ENCODE measurements at places on chromosomes 5 and 9.

- DNase-seq, result no peak
These were observed 25.1 kb downstream of the ACSL6 start for GRCh38 chr5:131986161-131986912.

- DNase-seq, result no peak
These were observed 60.6 kb downstream of the PAM start for GRCh38 chr5:102815540-102816332.

DNA sequence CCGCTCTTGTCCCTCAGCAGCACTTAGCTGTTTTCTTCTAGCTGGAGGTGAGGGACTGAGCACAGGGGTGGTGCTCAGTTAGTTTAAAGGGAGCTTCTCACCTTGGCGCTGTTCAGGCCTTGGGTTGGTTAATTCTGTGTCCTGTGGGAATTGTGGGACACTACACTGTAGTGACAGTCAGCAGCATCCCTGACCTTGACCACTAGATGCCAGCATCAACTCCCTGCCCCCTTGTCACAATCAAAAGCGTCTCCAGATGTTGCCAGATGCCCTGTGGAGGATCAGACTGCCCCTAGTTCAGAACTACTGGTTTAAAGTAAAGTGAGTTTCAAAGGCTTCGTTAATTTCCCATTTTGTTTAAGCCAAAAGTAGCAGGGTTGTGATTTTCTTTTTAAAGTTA lies 65.5 kb upstream of the DMRT3 start:
- no peak for DNase-seq

- DNase-seq, result no peak
These were observed 255.3 kb upstream of the KLF4 start for GRCh38 chr9:107744873-107745272.

- no peak for DNase-seq
These were observed 43.9 kb downstream of the USP20 start for GRCh38 chr9:129879103-129879699.

GRCh38 chr9:31253800-31254762 lies 1130.4 kb upstream of the ACO1 start:
- no peak for DNase-seq

DNA sequence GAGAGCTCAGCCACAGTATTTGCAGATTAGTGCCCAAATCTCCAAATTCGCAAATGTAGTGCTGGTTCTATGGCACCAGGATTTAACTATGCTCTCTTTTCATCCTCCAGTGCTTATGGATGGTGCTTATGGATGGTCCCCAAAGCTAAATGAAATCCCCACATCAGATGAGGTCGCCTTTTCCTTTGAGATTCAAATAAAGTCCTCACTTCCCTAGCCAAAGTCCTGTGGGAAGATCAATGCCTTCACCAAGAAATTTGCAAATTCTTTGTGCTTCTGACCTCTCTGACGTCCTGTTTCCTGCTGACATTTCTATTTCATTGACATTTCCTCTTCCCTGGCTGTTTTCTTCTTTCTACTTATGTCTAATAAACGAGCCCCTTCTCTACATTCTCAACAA lies 1077.0 kb upstream of the C9orf72 start:
- no peak for DNase-seq

GRCh38 chr9:87546704-87547103 lies 49.0 kb downstream of the DAPK1 start:
- DNase-seq, result no peak

DNA sequence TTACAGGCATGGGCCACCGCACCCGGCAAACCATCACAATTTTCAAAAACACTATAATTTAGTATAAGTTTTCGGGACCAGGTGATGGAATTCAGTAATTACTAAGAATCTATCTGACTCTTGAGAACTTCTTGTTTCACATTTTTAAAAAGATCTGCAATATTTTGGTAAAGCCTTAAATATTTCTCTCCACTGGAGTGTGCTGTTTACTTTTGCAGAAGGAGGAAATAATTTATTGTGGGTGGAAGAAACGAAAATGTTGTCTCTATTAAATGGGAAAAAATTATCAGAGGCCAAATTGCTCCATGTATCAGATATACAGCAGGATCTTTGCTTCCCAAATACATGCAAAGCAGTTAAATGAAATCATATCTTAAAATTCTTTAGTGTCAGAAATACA lies 566.8 kb upstream of the CYLC2 start:
- DNase-seq, result no peak

- no peak for DNase-seq
These were observed 17.0 kb downstream of the WNK2 start for GRCh38 chr9:93200989-93201334.

- no peak for DNase-seq
These were observed 373.8 kb upstream of the KLF4 start for GRCh38 chr9:107863396-107863795.

GRCh38 chr5:68504306-68504705 lies 288.8 kb downstream of the PIK3R1 start:
- no peak for DNase-seq

DNA sequence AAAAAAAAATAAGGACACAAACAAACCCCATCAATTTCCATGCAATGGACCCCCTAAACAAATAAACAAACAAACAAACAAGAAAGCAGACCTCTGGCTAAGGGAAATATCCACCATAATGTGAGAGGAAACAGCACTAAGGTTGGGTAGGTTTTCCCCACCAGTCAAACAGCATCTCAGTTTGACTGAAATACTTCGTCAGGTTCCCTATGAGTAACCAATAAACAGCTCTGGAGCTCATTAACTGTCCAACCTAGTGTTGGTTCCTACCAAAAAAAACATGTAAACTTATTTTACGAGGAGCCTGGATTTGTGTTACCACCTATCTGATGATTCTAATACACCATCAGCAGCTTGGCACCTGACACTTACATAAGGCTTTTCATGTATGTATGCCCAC lies 198.5 kb upstream of the TARS1 start:
- no peak for DNase-seq

DNA sequence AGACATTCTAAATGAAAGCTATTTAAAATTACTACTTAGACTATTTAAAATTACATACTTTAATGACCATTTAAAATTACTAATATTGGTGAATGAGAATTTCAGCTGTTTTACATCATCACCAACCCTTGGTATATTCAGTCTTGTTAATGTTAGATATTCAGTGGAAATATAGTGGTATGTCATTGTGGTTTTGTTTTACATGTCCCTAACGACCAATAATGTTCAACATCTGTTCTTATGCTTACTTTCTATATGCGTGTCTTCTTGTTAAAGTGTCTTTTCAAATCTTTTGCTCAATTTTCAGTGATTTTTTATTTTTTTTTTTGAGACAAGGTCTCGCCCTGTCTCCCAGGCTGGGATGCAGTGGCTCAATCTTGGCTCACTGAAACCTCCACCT lies 279.3 kb upstream of the TARS1 start:
- no peak for DNase-seq

DNA sequence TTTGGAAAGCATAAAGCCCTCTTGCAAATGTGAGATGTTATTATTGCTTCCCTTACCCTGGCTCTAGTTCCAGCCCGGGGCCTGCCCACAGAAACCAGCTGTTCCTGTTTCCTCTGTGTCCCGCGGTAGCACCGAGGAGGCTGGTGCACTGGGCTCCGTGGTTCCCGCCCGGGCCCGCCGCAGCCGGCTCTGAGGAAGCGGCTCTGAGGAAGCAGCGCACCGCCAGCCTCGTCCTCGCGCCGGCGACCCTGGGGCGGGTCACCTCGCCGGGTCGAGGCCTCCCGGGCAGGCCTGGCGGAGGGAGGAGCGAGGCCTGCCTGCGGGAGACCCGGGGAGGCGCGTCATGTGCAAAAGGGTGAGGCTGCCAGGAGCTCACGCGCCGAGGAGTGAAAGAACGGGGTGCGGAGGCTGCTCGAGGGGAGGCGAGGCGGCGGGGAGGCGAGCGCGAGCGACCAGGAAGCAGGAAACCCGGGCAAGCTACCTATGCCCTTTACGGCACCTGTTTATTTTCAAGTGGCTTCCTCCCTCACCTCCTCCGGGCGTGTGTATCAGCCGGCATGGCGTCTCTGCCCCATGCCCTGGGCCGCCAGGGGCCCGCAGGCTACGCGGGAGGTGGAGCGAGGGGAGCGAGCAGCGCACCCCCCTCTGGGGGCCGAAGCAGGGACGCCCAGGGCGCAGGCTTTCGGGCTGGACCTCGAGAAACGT lies 61.3 kb upstream of the MEGF10 start:
- DNase-seq, result peak; percentile 23

- no peak for DNase-seq
These were observed 19.6 kb upstream of the ISOC1 start for GRCh38 chr5:129074903-129075302.

DNA sequence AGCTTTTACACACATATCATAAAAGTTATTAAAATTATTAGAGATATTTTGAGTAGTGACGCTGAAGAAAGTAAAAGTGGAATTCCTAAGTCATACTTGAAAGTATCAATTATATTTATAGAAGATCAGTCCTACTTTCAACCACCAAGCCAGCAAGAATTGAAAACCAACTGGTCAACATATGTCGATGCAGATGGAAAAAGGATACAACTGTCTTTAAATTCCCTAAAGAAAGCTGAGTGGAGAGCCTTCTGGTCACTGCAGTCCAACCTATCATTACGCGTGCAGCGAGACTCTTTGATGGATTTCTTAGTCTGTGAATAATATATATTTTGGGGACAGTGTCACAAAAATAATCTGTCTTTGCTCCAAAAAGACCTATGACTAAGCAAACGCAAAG lies 15.3 kb downstream of the MEF2C start:
- DNase-seq, result no peak

GRCh38 chr9:123834889-123835562 lies 94.9 kb downstream of the DENND1A start:
- DNase-seq, result no peak

DNA sequence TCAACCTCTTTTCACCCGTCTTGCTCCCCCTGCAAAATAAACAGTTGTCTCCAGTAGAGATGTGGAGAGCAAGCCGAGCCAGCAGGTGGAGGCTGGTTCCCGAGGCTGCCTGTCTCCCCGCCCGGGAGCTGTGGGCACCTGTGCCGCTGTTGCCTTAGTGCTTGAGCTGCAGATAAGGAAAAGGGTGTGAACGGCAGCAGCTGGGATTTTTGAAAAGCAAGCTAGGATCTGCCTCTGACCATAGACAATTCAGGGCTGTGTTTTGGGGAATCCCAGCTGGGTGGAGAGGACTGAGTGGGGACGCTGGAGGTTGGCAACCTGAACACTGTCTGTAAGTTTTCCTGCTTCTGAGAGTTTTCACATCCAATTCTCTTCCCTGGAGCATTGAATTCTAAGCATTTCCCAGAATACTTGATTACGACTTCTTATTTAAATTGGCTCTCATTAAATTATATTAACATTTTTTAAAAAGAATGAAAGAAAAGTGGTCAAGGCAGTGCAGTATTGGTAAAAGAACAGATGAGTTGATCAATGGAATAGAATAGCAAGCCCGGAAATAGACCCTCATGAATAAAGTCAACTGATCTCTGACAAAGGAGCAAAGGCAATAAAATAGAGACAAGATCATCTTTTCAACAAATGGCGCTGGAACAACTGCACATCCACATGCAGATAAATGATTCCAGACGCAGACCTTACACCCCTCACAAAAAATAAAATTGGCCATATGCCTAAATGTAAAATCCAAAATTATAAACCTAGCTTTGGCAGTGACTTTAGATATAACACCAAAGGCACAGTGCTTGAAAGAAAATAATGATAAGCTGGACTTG lies 9.7 kb downstream of the WNK2 start:
- DNase-seq, result no peak

DNA sequence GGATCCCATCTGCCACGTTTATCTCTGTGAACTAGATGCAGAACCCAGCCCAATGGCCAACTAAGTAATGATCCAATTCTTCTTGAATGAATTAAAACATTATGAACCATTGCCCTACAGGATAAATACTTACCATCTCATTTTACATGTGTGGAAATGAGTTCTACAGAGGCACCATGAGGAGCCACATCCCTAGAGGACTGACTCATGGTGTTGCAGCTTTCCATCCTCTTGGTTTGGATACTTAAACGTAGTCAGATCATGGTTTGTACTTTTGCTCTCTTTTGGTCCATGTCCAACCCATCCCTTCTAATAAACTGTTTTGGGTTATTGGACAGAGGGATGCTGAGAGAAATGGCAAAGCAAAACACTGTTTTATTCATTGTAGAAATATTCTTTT lies 484.8 kb downstream of the EBF1 start:
- DNase-seq, result no peak

- DNase-seq, result no peak
These were observed 969.2 kb downstream of the CDH18 start for GRCh38 chr5:19018822-19019221.

DNA sequence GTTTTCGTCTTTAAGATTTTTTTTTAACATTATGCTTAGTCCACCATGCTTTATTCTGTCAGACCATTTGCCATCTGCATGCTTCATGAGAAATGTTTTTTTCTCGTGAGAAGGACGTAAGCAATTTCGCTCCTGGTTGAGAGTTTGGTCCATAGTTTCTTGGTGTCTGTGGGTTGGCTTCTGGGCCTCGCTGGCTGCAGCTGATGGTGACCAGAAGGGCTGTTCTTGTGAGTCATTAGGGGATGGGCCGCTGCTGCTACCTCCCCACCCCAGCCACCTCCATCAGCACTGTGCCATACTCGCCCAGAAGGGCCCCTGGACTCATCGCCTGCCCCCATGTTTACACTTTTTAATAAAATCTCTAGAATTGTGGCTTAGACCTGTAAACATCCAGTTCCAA lies 11.4 kb downstream of the SYK start:
- DNase-seq, result no peak

DNA sequence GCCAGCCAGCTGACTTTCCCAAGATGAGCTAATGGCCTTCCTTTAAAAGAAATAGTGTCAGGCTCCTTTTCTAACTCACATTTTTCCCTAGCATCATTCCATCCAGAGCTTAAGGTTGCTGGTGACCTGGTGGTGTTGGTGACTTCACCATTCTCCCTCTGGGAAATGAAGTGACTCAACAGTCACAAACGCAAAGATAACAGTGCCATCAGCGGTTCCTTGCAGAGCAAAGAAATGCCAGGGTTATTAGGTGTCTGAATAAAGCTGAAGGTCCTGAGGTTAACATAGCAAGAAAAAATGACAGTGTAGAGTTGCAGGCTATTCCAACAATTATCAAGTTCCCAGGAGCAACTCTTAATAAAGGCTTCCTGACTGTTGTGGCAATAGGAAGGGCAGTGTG lies 111.8 kb upstream of the SLC44A1 start:
- no peak for DNase-seq

GRCh38 chr5:2991884-2992283 lies 240.4 kb upstream of the IRX2 start:
- DNase-seq, result no peak

GRCh38 chr9:13228431-13228830 lies 51.1 kb downstream of the MPDZ start:
- DNase-seq, result no peak

DNA sequence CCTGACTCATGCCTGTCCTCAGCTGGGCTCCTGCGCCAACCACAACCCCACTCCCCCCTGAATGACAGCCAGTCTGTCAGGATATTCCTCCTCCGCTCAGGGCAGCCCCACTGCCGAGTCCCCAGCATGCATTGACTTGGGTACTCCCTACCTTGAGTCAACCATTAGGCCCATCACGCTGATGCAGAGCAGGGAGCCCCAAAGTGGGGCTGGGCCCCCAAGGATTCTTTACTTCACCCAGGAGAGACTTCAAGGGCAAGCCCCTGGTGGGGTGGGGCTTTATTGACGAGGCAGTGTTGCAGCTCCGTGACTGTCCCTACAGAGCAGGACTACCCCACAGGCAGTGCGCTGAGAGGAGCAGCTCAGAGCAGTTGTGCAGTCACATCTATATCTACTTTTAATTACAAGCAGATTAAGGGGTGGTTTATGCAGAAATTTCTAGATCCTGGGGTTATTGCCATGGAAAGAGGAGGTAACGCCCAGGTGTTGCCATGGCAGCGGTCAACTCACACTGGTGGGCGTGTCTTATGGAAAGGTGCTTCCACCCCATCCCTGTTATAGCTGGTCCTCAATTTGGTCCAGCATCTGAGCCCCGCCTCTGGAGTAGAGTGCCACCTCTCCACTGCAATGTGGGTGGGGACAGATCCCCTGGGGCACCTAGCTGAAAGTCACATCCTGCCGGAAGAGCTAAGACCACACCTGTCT lies 32.1 kb upstream of the FCN1 start:
- no peak for DNase-seq
